ENCODE measurements at places on chromosomes 6 and 20. TPM values are rescaled to one million over a fixed set of nuclear protein-coding genes. Genes with fewer than 3 reads are reported as not detected.

COL19A1 gene
- total RNA-seq: 0.10 TPM

RAB44 gene
- total RNA-seq: 0.26 TPM

ADGRF5 gene
- total RNA-seq: 219 TPM

RIPOR3 gene
- 7.0 TPM for total RNA-seq

PGC gene
- 175 TPM for total RNA-seq

WFDC11 gene
- total RNA-seq: not detected

FLRT3 gene
- 63.9 TPM for total RNA-seq

MMP24 gene
- total RNA-seq: 7.3 TPM

GRCh38 chr6:31901415-31901952, 402 bp downstream of the ZBTB12 start:
- no peaks in the 10 kb centered on the region for H3K36me3 ChIP-seq
- DNase-seq: peak; percentile 71
- H3K4me1 ChIP-seq: peaks cover 17% of the 10 kb centered on the region
- peak overlapping the region; percentile 84 for H3K27ac ChIP-seq

- no peak overlapping the region for H3K27ac ChIP-seq
- H3K4me3 ChIP-seq: no peak overlapping the region
These were observed 33.6 kb downstream of the TMX4 start for GRCh38 chr20:7985916-7986315.

DNA sequence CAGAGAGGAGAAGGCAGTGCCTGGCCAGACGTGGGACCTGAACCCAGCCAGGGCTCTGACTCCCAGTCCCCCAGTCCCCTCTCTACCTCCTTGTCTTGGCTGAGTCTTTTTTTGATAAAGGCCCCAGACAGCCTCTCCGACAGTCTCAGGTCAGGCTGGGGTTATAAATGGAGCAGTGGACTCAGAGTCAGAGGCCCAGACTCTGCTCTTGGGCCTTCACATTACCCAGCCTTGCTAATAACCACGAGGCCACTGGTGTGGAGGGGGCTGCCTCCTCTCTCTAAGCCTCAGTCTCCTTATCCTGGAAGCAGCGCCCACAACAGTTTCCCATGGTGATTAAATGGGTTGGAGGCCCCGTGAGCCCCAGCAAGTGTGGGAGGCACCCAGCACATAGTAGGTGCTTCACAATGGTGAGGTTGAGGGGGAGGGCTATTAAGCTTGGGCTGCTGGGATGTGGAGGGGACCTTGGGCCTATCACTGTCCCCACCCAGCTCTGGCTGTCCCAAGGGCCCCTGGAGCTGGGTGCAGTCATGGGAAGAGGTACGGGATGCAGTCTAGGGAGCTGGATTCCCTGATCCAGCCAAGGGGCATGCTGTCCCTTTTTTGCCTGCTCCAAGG, 35.7 kb downstream of the TGM2 start:
- no peak for DNase-seq
- peaks cover 39% of the 10 kb centered on the region for H3K36me3 ChIP-seq
- no peaks in the 10 kb centered on the region for H3K27me3 ChIP-seq
- H3K27ac ChIP-seq: peak overlapping the region; percentile 2

- no peak for DNase-seq
- no peak overlapping the region for H3K4me3 ChIP-seq
- H3K27me3 ChIP-seq: peaks cover 63% of the 10 kb centered on the region
- no peak overlapping the region for H3K27ac ChIP-seq
- H3K4me1 ChIP-seq: peaks cover 21% of the 10 kb centered on the region
- H3K36me3 ChIP-seq: no peaks in the 10 kb centered on the region
These were observed 2.1 kb upstream of the ESR1 start for GRCh38 chr6:151805286-151805840.

- H3K36me3 ChIP-seq: no peaks in the 10 kb centered on the region
- no peak overlapping the region for H3K27ac ChIP-seq
- H3K27me3 ChIP-seq: no peaks in the 10 kb centered on the region
- no peak overlapping the region for H3K4me3 ChIP-seq
These were observed 114.1 kb downstream of the ERMARD start for GRCh38 chr6:169865346-169866139.

- DNase-seq: no peak
- H3K27ac ChIP-seq: no peak overlapping the region
- no peak overlapping the region for H3K4me3 ChIP-seq
- H3K36me3 ChIP-seq: no peaks in the 10 kb centered on the region
- H3K27me3 ChIP-seq: no peaks in the 10 kb centered on the region
These were observed 75.8 kb downstream of the PERP start for GRCh38 chr6:138031417-138031816.

- no peaks in the 10 kb centered on the region for H3K4me1 ChIP-seq
- H3K27ac ChIP-seq: no peak overlapping the region
- no peaks in the 10 kb centered on the region for H3K27me3 ChIP-seq
- no peaks in the 10 kb centered on the region for H3K36me3 ChIP-seq
- no peak for DNase-seq
These were observed 141.9 kb upstream of the SASH1 start for GRCh38 chr6:148200781-148201180.

DNA sequence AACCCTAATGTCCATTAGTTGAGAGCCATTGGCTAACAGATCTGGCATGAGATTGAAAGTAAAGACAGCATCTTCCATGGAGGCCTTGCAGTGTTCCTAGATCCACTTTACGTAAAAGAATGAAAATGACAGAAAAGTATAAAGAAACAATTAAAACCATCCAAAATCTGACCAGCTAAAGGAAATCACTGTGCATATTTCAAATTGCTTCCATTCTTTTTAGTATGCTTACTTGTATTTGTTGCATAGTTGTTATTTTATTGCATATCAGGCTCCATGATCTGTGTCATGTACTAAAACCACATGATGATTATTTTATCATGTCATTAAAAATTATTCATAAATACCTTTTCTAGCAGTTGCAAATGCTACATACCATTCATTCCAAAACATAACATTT, 67.9 kb downstream of the GCLC start:
- no peak for DNase-seq
- H3K27ac ChIP-seq: no peak overlapping the region

DNA sequence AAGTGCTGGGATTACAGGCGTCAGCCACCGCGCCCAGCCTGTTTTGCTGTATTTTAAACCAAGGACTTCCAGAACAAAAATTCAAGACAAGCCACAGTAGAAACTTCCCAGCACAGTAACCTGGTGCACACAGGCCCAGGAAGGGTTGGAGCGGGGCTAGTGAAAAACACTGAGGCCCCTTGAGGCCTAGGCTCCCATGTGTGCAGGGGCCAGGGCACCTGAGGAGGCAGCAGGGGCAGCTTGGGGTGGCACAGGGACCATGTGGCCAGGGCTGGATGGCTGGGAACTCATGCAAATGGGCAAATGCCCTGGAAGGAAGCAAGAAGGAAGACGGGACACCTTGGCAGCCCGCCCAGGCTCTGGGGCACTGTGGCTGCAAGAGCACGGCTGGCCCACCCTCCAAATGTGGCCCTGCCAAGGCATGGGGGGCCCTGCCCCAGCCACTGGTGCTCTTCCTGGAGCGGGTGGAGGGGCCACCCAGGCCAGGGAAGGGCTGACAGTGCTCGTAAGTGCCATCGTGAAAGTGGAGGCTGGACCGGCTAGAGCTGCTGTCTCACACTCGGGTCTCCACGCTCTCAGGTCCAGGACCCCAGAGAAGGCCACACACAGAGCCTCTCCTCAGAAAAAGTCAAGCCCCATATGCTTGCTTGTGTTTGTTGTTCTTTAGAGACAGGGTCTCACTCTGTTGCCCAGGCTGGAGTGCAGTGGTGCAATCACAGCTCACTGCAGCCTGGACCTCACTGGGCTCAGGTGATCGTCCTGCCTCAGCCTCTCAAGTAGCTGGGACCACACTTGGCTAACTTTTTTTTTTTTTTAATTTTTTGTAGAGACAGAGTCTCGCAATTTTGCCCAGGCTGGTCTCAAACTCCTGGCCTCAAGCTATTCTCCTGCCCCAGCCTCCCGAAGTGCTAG, 10.3 kb downstream of the SLC2A4RG start:
- DNase-seq: peak; percentile 56
- no peaks in the 10 kb centered on the region for H3K4me1 ChIP-seq
- H3K4me3 ChIP-seq: no peak overlapping the region
- no peak overlapping the region for H3K27ac ChIP-seq

GRCh38 chr6:35698858-35699257, 10.1 kb upstream of the FKBP5 start:
- no peak overlapping the region for H3K4me3 ChIP-seq
- no peaks in the 10 kb centered on the region for H3K36me3 ChIP-seq
- no peak overlapping the region for H3K27ac ChIP-seq
- H3K27me3 ChIP-seq: no peaks in the 10 kb centered on the region
- H3K4me1 ChIP-seq: peaks cover 3% of the 10 kb centered on the region

DNA sequence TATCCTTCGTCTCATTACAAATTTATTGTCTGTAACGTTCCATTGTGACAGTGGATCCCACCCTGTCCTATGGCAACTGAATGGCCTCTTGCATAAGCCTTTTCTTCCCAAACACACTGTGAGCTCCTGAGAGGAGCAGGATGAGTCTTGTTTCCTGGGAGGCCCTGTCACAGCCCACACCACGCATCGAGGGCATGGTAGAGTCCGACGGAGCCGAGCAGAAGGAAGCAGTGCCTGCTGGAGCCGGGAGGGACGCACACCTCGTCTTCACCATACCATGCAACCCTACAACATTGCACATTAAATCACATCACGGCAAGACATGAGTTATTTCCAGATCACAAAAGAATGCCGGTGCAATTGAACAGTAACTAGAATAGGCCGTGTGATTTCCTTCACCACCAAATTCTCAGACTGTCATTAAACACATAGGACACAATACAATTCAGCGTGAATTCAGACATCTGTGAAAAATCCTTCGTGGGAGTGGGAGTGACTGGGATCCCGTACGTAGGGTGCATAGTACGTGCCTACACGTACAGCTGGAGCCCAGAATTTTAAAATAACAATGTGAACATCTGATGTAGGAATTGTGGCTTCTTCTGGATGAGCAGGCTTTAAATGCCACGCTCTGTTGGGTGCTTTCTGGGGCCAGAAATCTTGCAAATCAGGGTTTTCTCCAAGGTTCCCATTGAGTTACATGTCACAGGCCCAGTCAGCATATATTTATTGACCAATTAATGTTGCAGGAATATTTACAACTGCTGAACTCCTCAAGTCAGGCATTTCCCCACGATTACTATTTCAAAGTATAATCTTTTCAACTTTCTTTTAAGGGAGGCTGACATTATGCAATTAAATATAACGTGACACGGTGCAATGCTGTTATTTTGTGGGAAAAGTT, 201.8 kb downstream of the TTLL2 start:
- no peak overlapping the region for H3K27ac ChIP-seq
- H3K4me1 ChIP-seq: no peaks in the 10 kb centered on the region
- no peaks in the 10 kb centered on the region for H3K36me3 ChIP-seq
- no peak overlapping the region for H3K4me3 ChIP-seq
- DNase-seq: no peak

- H3K4me1 ChIP-seq: no peaks in the 10 kb centered on the region
- no peak overlapping the region for H3K27ac ChIP-seq
- H3K36me3 ChIP-seq: no peaks in the 10 kb centered on the region
- no peak for DNase-seq
- H3K27me3 ChIP-seq: no peaks in the 10 kb centered on the region
These were observed 64.9 kb downstream of the SLC22A23 start for GRCh38 chr6:3391902-3392458.

DNA sequence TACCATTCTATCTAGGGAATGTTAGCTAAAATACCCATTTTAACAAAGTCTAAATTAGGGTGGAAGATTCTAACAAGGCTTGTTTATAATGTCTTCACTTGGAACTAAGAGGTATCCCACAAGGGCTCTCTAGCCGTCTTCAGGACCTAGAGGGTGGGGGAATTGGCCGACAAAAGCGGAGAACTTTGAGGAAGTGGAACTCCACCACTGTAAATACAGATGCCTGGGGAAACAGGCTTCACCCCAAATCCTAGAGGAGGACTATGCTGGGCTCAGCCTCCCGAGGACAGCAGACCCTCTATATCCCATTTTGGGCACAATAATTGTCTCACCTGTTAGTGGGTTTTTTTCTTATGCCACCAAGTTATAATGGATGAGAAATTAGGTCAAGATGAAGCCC, 58.0 kb upstream of the TFB1M start:
- H3K27ac ChIP-seq: no peak overlapping the region
- H3K27me3 ChIP-seq: no peaks in the 10 kb centered on the region
- no peak overlapping the region for H3K4me3 ChIP-seq
- H3K36me3 ChIP-seq: no peaks in the 10 kb centered on the region
- H3K4me1 ChIP-seq: no peaks in the 10 kb centered on the region

DNA sequence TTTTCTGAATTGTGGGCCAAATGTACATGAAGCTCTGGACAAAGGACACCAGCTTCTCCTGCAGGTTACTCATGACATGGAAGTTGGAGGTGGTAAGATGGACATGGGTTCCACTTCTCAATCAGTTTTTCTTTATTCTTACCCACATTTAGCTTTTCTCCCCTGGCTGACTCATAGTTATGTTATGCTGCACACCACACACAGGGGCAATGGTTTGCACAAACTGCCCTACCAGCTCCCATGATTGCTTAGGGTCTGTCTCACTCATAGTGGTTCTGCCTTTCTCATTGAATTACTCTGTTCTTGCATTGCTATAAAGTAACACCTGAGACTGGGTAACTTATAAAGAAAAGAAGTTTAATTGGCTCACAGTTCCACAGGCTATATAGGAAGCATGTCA, 4.5 kb upstream of the CD109 start:
- DNase-seq: no peak
- H3K4me3 ChIP-seq: no peak overlapping the region
- H3K27me3 ChIP-seq: peaks cover 17% of the 10 kb centered on the region

DNA sequence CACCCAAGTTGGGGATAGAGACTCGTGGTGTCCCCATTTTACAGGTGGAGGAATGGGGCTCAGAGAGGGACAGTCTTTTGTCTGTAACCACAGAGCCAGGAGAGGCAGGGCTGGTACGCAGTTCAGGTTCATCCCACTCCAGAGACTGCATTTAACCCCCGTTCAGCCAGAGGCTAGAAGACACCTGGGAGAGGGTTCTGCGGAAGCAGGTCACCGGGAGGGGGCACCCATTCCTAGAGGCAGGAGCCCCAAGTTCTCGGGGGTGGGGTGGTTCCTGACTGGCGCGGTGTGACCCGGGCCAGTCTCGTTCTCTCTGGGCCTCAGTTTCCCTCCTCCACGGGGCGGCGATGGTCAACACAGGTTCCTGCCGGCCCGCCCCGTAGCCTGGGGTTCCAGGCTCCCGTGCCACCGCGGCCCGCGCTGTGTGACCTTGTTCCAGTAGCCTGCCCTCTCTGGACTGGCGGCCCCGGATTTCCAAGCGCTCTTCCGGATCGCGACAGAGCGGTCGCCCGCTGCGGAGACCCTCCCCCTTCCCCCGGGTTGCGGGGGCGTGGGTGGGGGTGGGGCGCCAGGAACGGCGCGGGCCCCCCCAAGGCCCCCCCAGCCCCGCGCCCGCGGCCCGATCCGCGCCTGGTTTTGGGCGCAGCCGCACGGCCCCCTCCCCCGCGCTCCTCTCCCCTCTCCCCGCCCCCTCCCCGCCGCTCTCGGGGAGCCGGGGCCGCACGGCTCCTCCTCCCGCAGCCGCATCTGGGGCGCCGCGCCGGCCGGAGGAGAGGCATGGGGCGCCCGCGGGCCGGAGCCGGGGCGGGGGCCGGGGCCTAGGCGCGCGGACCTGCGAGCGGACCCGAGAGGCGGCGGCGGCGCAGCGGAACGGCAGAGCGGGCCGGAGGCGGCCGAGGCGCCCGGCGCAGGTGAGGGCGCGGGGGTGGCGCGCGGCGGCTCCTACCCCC, at the start of gene DLGAP4:
DLGAP4 (plus strand) TSS at position 738 of the 950 bp plus-strand sequence. CDS start 125,379 bp downstream, outside the sequence.
- peaks cover 58% of the 10 kb centered on the region for H3K27me3 ChIP-seq
- no peaks in the 10 kb centered on the region for H3K36me3 ChIP-seq
- no peak within 1 kb of the TSS for H3K4me3 ChIP-seq
- H3K4me1 ChIP-seq: no peaks in the 10 kb centered on the region
- DNase-seq: no peak
- no peak within 1 kb of the TSS for H3K27ac ChIP-seq

GRCh38 chr6:6591778-6592465, 3.4 kb downstream of the LY86 start:
- H3K27me3 ChIP-seq: no peaks in the 10 kb centered on the region
- H3K4me1 ChIP-seq: no peaks in the 10 kb centered on the region
- peak overlapping the region; percentile 92 for H3K27ac ChIP-seq
- no peaks in the 10 kb centered on the region for H3K36me3 ChIP-seq
- DNase-seq: no peak

Data from left lung (tissue), 14 donors.